Neural progenitor cell (in vitro differentiated cells): ENCODE measurements at places on chromosomes 4 and X. TPM values are rescaled to one million over a fixed set of nuclear protein-coding genes. Genes with fewer than 3 reads are reported as not detected.

DNA sequence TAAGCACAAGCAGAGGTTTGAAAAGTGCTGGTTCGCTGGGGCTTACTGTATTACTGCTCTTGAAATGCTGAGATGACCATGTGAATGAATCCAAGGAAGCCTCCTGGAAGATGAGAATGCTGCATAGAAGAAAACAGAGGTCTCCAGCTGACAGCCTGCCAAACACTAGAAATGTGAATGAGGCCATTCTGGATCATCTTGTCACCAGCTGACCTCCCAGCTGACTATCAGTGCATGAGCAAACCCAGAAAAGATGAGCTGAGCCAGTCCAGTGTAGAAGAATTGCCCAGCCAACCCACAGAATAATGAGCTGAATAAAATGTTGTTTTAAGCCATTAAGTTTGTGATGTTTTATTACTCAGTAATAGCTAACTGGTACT, 49.1 kb upstream of the DYNLT3 start:
- no peak for DNase-seq

DNA sequence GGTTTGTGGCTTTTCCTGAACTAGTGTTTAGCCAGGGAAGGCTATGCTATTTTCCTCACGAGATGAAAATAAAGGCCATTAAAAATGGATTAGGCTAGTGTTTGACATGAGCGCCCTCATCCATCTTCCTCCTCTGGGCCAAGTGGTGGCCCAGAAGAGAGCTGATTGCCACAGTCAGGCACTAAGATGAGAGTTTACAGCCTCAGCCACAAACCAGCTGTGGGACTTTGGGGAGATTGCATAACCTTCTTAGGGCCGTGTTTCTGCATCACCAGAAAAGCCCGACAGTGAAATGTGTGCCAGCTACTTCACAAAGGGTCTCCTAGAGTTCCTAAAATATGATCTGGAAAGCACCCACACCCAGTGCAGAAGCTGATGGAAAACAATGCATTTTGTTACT, 42.3 kb upstream of the LNX1 start:
- DNase-seq = no peak

Gene TMEM35A
- 12.3 and 14.1 TPM in 2 replicates for total RNA-seq

Gene CLIC2
- 0.28 TPM in 1 of 2 replicates, not detected in the other for total RNA-seq

Gene PNMA5
- total RNA-seq = not detected in 2 replicates

GRCh38 chr4:51943221-51943620, 76.9 kb downstream of the LRRC66 start:
- no peak for DNase-seq

DNA sequence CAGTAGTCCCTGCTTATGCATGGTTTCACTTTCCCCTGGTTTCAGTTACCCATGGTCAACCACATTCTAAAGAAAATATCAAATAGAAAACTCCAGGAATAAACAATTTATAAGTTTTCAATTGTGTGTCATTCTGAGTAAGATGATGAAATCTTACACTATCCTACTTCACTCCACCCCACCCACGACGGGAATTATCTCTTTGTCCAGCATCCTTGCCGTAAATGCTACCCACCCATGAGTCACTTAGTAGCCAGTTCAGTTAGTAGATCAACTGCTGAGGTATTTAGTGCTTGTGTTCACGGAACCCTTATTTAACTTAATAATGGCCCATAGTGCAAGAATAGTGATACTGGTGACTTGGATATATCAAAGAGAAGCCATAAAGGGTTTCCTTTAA, 91.4 kb downstream of the KLHL13 start:
- no peak for DNase-seq

DNA sequence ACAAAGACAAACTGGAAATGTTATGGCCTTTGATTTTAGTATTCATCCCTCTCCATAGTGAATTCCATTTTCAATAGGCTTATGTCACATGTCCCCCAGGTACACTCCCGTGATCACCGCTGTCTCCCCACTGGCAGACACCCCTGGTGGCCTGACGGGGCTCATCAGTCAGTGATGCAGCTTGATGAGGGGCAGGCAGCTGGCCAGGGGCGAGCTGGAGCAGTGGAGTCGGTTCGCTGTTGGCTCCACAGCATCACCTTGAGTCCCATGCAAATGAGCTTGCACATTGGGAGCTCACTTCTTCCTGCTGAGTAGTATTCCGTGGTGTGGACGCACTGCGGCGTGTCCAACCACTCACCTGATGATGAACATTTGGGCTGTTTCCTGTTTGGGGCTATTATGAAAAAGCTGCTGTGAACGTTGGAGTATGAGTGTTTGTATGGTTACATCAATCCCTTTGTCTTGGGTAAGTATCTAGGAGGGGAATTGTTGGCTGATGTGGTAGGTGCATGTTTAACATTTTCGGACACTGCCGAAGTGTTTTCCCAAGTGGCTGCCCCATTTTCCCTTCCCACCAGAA, 5.2 kb downstream of the TREX2 start:
- DNase-seq = no peak

Gene CT45A3
- total RNA-seq = not detected in 2 replicates

Gene TRPC5OS
- not detected in 2 replicates for total RNA-seq

Gene TMEM31
- 0.46 TPM in 1 of 2 replicates, not detected in the other for total RNA-seq

DNA sequence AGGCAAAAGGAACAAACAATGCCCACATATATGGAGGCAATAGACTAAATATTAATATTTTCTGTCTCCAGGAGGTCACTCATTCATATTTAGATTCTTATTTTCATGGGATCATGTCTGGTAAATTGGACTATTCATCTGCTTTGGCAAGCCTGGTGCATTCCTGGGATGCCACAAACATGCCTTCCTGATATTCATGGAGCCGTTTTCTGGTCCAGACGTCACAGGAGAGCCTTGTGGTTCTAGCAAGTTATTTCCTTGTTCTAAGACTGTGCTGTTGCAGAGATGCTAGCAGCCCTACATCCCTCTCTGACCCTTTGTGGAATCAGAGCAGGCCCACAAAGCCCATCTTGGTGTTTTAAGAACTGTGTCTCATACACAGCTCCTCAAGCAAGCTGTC, 16.1 kb upstream of the EXOSC9 start:
- DNase-seq = no peak

Gene CD99L2
- 24.7 and 48.1 TPM in 2 replicates for total RNA-seq

DNA sequence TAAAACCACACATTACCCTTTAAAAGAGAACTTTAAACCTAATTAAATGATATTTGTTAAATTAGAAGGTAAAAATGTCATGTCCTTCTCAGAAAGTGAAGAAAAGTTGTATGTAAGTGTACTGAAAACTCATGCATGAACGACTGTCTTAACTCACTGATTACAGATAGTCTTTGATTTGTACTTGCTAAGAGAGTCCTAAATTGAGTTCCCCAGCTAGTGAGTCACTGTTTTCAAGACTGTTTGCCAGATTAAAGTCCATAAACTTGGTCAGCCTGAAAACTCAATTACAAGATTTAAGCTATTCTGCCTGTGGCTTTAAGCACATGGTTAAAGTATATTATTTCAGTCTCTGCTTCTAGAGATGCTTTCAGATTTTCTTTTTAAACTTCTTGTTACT, 124.9 kb upstream of the ZCCHC13 start:
- no peak for DNase-seq

DNA sequence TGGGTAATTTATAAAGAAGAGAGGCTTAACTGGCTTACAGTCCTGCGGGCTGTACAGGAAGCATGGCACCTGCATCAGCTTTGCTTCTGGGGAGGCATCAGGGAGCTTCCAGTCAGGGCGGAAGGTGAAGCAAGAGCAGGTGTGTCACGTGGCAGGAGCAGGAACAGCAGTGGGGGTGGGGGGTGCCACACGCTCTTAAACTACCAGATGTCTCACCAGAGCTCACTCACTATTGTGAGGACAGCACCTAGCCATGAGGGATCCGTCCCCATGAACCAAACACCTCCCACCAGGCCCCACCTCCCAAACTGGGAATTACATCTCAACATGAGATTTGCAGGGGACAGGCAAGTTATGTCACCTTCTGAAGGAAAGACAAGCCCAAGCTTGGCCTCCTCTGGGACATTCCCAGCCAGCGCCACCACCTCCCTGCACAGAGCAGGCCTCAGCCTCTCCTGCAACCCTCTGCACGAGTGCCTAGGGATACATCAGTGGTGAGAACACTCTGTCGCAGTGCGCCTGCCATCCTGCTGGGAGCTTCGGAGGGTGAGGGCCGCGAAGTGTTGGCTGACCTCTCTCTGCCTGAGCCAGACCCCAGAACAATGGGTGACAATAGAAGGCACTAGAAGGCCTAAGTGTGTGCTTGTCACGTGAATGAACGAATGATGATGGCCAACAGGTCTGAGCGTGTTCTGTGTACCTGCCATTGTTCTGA, 244.3 kb downstream of the EVC2 start:
- no peak for DNase-seq

Gene PJA1
- 53.6 and 62.1 TPM in 2 replicates for total RNA-seq

Gene ADH1A
- not detected in 2 replicates for total RNA-seq

DNA sequence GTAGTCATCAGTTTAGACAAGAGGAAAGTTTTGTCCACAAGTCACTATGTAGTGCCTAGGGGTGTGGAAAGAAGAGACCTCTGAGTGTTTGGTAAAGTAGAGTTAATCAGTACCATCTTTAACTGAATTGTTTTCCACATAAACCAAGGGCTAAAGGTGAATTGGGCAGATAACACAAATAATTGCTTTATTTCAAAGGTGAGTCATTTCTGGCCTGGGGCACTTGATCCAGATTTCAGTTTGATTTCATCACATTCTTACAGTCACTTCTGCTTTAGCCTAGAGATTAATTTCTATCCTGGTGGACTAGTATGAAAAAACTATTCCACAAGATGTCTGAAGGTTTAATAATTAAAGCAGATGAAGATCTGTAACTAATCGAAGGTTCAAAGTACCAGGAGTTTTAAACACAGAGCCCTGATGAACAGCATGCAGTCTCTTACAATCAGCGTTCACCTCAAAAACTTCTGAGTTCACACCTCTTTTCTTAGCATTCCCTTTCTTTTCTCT, 74.5 kb upstream of the BOD1L1 start:
- no peak for DNase-seq
